ENCODE measurements at places on chromosomes 13 and 19.

DNA sequence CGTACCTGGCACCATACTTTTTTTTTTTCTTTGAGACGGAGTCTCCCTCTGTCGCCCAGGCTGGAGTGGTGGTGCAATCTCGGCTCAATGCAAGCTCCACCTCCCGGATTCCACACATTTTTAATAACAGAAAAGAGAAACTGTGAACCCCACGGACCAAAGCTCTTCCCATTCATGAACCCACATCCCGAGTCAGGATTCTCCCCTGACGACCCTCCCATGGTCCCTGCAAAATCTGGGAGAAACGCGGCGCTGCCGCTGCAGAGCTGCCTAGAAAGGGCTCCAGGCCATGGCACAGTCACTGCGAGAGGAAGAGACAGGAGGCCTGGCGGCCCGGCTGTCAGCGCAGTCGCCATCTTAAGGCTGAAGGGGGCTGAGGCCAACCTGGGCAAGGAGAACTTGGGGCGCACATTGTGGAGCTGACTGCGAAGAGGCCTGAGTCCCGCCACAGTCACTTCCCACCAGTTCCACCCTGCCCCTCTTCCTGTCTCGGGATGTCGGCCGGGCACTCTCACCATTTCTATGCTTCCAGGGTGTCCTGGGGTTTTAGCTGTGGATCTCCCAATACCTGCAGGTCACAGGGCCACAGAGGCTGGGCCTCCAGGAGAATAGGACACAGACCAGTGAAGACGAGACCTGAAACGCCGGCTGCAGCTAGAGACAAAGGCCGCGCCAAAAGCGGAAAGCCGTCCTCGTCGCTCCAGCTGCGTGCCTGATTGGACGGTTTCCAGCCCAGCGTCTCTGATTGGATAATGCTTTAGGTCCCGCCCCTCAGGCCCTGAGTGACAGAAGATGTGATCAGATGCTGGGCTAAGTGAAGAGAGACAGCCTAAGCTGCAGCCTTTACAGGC lies 71.0 kb downstream of the ZNF486 start:
- peak; percentile 66 for DNase-seq

- no peak for DNase-seq
Measured at GRCh38 chr13:89827552-89827951, 1519.9 kb upstream of the MIR17HG start.

DNA sequence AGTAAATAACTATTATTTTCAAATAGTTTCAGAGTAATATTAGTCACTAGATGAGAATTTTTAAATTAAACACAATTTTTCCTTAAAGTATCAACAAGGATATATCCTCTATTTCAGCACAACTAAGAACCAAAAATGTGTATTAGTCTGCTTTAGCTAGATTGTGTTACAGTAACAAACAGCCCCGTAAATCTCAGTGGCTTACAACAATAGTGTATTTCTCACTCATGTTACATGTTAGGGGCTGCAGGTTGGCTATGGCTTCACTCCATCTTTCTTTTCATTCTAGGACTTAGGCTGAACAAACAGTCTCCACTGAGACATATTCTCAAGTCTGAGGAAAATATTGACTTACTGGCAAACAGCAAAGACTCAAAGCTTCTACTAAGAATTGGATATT lies 11.6 kb upstream of the SUCLA2 start:
- no peak for DNase-seq

- no peak for DNase-seq
Measured at GRCh38 chr13:22243469-22244163, 572.7 kb downstream of the FGF9 start.

- peak; percentile 33 for DNase-seq
Measured at GRCh38 chr13:114140131-114140905, 7.9 kb upstream of the RASA3 start.

DNA sequence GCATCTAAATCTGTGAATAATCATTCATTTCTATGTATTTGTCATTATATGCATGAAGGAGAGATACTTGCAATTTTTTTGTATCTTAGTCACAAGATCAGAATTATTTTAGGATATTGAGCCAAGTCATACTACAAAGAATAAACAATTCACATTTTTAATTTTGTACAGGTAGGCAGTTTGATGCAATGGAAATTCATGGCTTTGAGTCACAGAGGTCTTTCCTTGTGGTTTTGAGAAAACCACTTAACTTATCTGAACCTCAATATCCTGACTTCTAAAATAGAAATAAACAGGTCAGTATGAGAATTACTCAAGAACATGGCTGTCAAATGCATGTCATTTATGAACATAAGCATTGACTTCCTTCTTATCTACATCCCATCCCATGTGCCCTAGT lies 221.4 kb upstream of the SLC10A2 start:
- DNase-seq, result no peak

DNA sequence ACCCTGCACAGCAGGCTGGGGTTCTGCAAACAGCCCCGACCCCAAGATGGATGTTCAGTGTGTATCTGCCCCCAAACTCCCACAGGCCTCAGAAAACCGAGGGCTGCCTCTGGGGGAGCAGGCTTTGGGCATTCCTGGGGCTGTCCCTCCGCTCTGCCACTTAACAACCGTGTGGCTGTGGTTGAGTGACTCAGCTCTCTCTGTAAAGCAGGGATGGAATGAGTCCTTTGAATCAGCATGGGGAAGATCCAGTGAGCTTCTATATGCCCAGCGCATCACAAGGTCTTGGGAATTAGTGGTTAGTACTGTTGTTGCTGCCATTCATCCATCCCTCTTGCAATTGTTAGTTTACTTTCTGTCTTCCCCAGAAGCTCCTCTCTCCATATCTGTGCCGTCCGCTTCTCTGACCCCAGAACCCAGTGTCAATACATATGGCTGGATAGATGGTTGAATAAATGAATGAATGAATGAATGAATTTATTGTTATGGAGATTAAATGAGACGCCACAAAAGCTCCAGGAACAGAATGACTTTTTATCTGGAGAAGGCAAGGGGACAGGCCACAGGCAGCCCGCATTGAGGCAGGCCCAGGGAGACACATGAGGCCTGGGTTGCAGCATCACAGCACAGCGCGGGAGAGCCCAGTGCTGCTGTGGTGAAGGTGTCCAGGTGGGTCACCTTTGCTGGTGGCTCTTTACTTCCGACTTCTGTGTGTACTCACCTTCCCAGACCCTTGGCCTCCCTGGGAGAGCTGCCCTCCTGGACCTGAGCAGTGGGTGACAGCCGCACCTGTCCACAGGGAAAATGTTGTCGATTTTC lies 89.2 kb downstream of the RGCC start:
- no peak for DNase-seq

DNA sequence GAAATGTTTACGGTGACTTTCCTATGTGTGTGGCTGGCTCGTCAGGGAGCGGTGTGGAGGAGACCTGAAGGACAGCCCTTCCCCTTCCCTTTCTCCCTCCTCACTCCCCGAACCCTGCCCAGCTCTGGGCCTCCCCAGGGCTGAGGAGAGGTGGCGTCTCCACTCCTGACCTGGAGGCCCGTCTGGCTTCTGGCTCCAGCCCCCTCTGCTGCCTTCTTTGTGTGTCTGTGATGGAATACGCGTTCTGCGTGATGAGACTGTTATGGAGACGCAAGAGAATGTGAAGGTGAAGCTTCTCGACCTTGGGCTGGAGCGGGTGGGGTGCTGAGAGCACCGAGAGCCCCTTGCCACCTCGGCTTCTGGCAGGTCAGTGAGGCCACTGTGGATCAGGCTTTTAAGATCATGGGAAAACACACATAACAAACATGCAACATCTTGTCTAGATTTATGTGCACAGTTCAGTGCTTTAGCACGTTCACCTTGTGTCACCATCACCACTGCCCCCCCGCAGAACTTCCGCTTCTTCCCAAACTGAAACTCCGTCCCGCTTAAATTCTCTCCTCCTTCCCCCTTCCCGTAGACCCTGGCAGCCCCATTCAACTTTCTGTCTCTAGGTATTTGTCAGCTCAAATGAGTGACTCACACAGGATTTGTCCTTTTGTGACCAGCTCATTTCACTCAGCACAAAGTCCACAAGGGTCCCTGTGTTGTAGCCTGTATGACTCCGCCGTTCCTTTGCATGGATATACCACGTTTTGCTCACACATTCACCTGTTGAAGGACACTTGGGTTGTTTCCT lies 24.7 kb downstream of the ATP11A start:
- no peak for DNase-seq

DNA sequence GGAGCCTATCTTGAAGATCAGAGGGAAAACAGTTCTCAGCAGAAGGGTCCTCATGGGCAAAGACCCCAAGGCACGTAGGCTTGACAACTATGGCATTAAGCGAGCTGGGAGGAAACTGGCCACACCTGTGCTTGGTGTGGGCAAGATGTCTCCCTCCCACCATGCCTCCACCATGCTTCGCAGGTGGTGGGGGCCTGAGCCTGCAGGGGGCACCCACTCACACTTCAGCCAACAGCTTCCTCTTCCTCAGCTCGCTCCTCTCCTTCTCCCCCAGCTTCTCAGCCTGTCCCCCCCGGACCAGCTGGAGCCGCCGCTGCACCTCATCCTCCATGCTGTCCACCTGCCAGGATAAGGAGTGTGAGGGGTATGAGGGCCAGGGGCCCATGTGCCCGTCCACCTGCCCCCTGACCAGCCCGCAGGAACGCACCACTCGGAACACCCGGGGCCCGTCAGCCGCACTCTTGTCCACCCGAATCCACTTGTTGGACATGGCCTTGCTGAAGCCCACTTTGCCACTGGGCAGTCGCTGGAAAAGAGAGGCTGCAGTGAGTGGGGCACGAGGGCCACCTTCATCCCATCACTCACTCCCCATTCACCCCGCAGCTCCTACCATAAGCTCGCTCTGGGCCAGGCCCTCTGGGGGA lies 3.4 kb downstream of the FARSA start:
- DNase-seq, result no peak

DNA sequence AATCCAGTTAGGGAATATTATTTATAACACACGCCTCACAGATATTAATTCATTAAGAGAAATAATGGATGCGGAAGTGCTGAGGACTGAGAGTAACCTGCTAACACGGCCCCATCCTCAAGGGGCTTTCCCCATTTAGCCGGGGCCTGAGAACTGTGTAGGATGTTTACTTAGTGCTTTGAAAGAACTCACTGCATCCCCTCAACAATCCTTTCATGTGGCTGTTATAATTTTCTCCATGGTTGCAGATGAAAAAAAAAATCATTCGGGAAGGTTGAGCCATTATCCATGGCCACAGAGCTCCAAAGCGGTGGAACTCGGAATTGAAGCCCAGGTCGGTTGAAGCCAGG lies 98.2 kb downstream of the ING1 start:
- no peak for DNase-seq
